ENCODE measurements at places on chromosomes 12 and 14.

DNA sequence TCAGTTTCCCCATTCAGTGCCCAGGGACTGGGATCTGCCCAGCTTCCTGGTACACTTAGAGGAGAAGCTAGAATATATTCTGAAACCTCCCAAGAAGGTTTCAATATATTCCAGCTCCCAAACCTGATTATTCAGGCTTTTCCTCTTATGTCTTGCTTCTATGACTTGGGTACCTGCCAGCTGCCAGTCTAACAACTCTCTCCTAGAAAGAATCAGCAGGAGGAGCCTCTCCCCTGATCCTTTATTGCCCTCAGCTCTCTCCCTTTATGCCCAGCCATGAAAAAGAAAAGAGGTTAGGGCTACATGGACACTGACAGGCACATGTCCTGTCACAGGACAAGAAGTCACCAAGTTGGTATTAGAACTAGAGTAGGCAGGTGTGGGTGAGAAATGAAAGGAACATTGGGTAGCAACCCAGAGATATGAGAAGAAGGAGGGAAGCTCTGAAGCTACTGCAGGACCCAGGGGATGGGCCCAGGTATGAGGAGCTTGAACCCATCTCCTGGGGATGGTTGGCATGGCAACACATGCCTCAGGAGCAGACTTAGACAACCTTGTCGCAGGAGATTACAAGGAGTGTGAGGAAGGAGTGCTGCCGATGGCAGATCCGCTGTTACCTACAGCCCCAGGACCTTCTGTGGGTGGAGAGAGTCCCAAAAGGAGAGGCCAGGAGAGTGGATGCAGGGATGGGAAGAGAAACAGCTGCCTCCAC is 2.0 kb upstream of the CACNB3 start:
- no peak for DNase-seq

GRCh38 chr14:96168581-96168980 is 36.1 kb upstream of the BDKRB2 start:
- no peak for DNase-seq

DNA sequence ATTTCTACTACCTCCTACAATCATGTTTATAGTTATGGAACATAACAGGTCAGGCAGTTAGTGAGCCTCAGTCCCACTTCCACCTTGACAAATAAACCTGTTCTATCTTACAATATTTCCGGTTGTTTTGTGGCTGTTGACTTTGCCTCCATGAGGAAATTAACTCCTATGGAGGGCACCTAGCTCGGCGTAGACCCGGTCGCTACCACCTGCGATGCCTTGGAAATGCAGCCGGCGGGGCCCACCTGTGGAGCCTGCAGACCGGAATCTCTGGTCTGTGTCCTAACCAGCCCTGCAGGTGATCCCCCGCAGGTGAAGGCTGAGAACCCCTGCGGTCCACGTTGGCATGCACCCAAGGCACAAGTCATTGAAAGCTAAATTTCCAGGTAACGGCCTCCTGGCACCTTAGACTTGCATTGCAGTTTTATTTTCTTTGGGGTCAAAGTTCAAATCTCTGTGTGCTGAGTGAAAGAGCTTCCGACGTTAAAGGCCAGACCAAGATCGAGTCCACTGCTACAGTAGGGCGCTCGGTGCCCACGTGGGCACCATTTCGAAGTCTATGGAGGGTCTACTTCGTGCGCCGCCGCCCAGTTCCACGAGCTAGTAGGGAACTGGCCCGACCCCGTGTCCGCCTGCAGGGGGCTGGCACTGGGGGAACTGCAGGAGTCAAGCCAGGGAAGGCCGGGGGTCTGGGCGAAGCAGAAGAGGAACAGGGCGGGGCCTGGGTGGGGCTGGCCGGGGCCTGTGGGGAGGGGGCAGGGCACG is 782 bp upstream of the PIWIL1 start:
- no peak for DNase-seq

DNA sequence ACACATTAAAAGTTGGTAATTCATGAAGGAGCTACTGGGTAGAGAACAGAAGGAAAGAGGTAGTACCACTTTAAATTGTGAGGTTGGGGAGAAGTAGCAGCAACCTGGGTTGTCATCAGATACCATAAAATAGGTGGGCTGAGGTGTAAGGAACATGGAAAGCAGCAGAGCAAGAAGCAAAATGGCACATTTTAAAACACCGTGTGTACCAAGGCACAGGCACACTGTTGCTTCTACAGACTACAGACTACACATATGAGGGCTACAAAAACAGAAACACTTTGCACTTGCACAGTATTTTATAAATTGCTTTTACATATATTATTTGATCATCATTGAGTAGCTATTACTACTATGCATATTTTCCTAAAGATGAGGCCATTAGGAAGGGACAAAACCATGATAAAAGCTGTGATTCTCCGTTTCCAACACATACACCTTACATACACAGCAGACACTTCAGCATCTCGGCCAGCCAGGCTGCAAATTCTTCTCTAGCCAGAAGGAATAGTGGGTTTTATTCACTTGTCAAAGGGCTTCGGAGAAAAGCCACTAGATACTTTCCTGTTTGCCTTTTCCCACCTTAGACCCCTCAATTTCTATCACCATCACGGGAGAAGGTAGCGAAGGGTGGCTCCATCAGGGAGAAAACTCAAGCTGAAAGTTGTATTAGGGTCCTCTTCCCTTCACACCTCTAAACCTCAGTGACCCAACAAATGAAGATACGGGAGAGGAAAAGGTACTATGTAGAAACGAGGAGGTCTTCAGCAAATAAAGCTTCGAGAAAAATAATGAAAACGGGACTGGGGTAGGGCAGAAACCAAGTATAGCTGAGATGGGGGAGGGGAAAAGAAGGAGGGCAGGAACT is 1.6 kb downstream of the PYM1 start:
- DNase-seq = no peak

DNA sequence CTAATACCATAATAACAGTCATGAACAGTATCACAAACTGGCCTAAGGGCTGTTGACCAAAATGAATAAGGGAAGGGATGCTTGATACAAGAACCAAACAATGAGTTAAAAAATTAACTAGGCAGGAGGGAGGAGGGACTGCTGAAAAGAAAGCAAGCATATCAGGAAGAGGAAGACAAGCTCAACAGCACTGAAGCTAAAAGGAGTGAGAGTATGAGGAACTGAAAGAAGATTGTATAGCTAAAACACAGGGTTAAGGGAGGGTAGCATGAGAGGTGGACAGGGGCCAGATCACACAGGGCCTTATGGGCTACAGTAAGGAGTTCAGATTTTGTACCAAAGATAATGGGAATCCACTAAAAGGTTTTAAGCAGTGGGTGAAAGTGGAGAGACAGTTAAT is 34.1 kb downstream of the ITGA7 start:
- no peak for DNase-seq

- DNase-seq = no peak
Observed at GRCh38 chr12:54019924-54020590, 8.2 kb upstream of the HOXC6 start.

GRCh38 chr12:97299847-97300246 is 162.8 kb upstream of the RMST start:
- no peak for DNase-seq

DNA sequence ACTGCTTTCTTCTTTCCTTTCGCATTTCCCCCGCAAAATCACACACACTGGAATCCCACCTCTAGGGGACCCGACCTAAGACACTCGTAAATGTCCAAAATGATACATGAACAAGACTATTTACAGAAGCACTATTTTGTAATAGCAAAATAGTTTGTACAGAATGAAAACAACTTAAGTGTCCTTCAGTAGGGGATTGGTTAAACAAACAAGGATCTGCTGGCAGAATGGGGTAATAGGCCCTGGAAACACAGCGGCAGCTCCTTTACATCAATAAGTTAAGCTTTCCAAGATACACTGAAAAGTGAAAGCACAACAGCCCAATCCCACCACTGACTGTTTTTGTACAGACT is 48.8 kb downstream of the LTBP2 start:
- DNase-seq = no peak

DNA sequence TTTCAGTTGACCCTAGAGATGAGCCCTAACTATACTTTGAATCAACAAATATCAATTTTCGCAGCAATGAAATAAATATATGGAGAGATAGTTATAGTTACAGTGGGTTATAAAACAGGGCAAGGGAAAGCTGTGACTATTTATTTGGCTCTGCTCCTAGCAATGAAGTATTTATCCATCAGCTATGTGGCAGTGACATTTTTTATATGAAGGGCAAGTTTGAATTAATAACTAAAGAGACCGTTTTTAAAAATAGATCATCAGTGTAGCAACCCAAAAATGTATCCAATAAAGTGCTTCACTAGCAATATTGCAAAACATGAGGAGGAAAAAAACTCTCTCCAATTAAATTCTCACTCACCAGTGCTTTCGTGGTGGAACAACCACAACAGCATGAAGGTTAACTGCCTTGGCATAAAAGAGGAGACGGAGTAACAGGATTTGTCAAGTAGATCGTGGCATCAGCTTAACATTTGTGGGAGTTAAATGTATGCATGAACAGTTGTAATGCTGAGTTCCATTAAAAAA is 58.1 kb upstream of the NUDT4 start:
- DNase-seq = peak; percentile 75

Measured in AG09309 (cell line).